Frontal cortex (tissue), 4 donors: ENCODE measurements at places on chromosomes 11 and 22. TPM values are rescaled to one million over a fixed set of nuclear protein-coding genes. Genes with fewer than 3 reads are reported as not detected.

- DNase-seq, result no peak
Observed at GRCh38 chr22:21077884-21078508, 32.2 kb downstream of the LRRC74B start.

The DDIAS gene
- 1.6 TPM for total RNA-seq

DNA sequence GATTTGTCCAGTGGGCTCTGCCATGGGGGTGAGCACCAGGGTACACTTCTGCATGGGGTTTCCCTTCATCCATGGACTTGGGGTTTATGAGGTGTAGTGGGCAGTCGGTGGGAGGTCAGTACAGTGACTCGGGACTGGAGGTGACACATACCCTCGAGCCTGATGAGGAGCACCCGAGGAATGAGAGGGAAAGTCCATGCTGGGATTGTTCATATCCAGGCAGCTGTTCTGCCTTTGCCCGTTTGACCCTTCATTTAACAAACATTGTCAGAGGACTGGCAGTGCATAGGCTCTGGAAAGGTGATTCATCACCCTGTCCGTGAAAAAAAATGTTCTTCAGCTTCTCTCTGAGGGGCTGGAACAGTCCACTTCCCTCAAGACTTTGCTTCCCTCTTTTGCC is 2.7 kb downstream of the NAV2 start:
- DNase-seq, result no peak

DNA sequence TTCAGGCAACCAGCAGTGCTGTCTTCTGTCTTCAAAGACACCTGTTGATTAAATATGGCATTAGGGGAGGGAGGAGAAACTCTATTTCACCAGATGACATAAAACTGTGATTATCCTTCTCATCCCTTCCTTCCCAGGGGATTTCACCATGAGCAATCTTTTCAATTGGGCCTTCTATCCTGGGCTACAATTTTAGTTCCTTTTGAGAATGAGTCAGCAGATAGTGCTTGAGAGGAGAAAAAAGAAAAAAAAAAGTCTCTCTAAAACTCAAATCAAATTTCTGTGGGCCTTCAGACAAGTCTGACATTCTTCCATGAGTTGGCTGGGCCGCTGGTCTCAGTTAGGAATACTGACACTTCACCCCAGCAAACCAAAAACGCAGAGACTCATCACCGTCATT is 7.2 kb downstream of the FLI1 start:
- no peak for DNase-seq

The CDC42EP1 gene
- total RNA-seq, result 1.6 TPM

- no peak for DNase-seq
Observed at GRCh38 chr22:45639747-45640102, 31.9 kb upstream of the ATXN10 start.

The IFITM1 gene
- 6.9 TPM for total RNA-seq
